ENCODE measurements at places on chromosomes 3 and 15. TPM values are rescaled to one million over a fixed set of nuclear protein-coding genes. Genes with fewer than 3 reads are reported as not detected.

DNA sequence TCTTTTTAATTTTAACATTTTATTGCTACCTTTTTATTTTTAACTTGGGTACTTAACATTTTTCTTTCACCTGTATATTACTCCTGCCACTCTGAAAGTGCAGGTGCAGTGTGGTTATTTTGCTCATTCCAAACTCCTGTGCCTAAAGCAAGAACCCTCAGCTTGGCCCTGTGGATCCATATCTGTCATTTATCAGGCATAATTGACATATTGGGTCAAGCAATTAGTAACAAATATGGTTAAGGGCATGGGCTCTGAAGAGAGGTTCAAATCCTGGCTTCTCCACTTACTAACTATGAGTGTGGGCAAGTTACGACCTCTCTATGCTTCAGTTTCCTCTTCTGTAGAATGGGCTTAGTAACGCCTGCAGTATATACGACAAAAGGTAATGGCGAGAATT is 9.8 kb upstream of the VPS8 start:
- DNase-seq, result no peak

GRCh38 chr3:135023996-135024658 is 229.1 kb downstream of the EPHB1 start:
- peak; percentile 74 for DNase-seq

GRCh38 chr3:43455233-43455632 is 166.6 kb downstream of the ANO10 start:
- DNase-seq, result no peak

ARL6 gene
- total RNA-seq, result 17.0 TPM

DNA sequence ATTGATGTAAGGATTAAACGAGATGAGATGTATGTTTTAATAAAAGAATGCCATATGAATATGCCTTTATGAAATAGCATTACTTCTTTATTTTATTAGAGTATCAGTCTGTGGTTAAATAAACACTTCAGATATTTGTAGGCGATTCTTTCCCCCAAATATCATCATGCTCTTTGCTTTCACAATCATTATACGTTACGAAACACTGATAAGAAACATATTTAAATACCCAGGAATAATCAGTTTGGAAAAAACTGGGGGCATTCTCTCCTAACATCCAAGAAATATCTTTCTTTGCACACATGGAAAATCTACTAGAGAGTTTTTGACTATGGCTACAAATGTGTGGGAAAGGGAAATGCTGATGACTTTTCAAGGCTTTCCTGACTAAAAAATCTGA is 4.4 kb upstream of the PLAAT1 start:
- DNase-seq, result no peak

- no peak for DNase-seq
Measured at GRCh38 chr15:70450142-70450443, 313.3 kb downstream of the UACA start.

ZNF662 gene
- 15.8 TPM for total RNA-seq

DNA sequence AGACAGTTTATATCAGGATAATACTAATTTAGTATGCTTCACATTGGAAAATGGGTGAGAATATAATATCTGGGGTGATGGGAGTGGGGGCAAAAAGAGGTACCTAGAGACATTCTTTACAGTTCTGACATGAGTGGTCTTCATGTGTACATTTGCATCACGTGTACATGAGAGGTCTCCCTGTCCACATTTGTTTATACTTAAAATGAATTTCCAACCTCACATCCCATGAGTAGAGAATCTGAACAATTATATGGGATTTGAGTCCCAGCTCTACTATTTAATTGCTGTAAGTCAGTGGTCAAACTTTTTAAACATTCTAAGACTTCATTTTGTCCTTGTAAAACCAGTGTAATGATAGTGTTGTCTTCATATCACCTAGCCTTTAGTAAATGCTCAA is 408.4 kb downstream of the NAALADL2 start:
- DNase-seq, result no peak

- no peak for DNase-seq
Measured at GRCh38 chr15:79602731-79603130, 170.6 kb downstream of the MINAR1 start.

GRCh38 chr3:174270841-174271240 is 588.3 kb upstream of the NAALADL2 start:
- DNase-seq, result peak; percentile 4

All from spinal cord (tissue), 10 donors.